ENCODE measurements at places on chromosomes 1 and 21.

- DNase-seq: no peak
Measured at GRCh38 chr1:53755874-53756273, 16.9 kb upstream of the GLIS1 start.

- DNase-seq: no peak
Measured at GRCh38 chr1:31155216-31155806, 84.4 kb downstream of the NKAIN1 start.

DNA sequence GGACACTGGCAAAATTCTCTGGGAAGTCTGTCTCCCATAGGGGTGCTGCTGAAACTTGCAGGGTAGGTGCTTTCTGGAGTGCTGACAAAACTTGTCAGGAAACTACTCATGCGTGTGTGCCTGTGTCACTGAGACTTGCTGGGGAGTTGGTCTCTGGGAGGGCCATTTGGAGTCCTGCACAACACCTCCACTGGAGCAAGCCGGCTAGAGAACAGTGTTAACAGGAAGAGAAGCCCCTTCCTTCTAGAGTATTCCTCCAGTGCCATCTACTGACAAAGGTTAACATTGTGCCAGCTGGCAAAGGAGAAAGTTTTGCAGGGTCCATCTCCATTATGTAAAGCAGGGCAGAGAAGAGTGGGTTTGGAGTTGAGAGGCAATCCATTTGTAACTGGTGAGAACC, 30.0 kb downstream of the ZMYM4 start:
- peak; percentile 37 for DNase-seq

- no peak for DNase-seq
Measured at GRCh38 chr1:101652484-101652883, 344.2 kb downstream of the OLFM3 start.

- no peak for DNase-seq
Measured at GRCh38 chr21:42022091-42022430, 11.9 kb upstream of the ZBTB21 start.
